ENCODE measurements at places on chromosomes 11 and 22.

DNA sequence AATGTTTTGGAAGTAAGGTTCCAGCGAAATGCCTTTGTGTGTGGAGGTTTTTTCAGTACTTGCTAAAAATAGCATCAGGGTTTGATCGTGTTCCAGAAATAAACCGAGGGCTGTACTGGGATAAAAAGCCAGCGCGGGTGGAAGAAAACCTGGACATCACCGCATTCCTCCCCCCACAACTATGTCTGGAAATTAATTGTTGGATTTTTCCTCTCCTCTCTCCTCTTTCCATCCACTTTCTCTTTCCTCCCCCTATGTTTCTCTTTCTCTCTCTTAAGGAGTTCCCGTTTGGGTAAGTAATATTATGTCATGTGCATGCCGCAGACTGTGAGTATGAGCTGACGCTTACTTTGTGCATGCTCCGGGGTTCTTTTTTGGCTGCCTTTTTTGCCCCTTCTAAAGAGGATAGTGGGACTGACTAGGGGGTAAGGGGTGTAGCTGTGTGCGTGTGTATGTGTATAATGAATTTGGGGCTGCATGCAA, 104.2 kb upstream of the HSD17B12 start:
- DNase-seq, result no peak

- no peak for DNase-seq
These were observed 712.6 kb upstream of the ANO5 start for GRCh38 chr11:21480240-21480639.

- no peak for DNase-seq
These were observed 6.7 kb downstream of the OR6M1 start for GRCh38 chr11:123799438-123799837.

- DNase-seq, result no peak
These were observed 283.2 kb downstream of the OPCML start for GRCh38 chr11:133249065-133249464.

- no peak for DNase-seq
These were observed 463 bp downstream of the RAD9A start for GRCh38 chr11:67392183-67392715.

GRCh38 chr11:85844439-85845123, 10.6 kb upstream of the CCDC83 start:
- DNase-seq, result no peak

DNA sequence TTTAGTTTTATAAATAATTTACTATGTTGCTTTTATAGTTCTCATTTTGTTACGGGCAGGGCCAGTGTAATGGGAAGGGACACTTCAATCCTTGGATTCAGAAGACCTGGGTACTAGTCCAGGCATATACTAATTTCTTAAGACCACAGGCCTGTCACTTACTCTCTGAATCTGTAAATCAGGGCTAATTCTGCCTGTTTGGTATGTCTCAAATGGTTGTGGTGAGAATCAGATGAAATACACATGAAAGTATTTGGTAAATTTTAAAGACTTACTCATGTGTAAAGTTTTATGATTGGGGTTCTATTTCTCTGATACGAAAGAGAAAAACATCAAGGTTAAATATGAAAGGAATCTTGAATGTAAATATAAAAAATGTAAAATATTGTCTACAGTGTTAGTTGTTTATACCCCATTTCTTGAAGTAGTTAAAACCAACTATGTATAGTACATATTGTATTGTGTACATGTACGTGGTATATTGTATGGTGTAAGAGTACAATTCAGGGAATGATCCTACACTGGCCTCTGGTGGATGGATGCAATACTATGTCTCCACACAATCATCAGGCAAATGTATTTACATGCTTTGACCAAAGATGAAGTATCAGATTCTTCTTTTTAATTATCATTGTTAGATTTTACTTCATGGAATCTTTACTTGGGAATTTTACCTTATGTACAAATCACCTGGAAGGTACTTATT, 24.5 kb upstream of the RAG2 start:
- no peak for DNase-seq

GRCh38 chr22:44179989-44180705, 578 bp upstream of the PARVG start:
- DNase-seq, result no peak

- no peak for DNase-seq
These were observed at the start of gene INSC for GRCh38 chr11:15114501-15115475. INSC (plus strand) TSS chr11:15114923; CDS start chr11:15149175, 34,252 bp downstream.

DNA sequence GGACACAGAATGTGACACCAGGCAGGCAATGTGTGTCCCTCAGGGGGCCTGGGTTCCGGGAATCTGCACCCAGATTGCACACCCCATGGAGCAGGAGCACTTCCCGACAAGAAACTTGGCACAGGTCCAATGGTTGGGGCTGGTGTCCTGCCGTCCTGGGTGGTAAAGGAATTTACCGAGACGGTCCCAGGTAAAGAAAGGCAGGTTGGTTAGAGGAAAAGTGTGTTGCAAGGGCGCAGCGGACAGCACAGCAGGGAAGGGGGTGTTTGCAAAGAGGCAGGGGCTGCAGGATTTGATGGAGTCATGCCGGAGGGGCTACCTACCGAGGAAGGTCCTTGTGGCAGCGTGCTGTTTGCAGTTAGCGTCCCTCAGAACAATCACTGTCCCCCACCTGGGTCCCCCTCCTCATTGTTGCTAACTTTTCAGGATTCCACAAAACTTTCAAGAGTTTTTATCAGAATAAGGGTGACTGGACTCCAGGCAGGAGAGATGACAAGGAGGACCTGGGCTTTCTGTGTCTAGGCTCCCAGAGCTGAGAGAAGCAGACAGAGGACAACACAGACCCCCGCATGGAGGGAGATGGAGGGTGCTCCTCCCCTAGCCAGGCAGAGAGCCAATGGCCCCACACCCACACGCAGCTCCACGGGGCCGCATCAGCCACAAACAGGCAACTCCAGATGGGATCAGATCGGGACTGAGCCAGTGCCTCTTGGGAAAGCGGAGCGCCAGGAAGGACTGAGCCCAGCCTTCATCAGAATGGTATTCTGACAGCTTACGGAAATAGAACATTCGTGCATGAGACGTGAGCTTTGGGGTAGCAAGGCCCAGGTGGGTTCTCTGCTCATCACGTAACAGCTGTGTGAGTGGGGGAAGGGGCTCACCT, 1423.9 kb downstream of the BRD1 start:
- DNase-seq, result no peak

DNA sequence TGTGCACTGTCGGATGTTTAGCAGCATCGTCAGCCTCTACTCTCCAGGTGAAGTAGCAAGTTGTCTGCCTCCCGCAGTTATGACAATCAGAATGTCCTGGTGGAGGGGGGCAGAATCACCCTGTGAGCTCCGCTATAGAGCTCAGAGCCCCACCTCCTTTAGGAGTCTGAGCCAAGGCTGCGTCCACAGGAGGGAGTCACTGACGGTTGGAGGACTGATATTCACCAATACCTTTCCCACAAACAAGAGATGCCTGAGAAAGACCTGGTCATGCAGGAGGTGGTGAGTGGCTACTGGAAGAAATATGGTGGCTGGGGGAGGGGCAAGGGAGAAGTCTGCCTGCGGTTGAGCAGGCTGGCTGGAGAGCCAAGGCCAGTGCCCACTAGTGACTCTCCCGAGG, 41.7 kb upstream of the ADA2 start:
- DNase-seq, result no peak

DNA sequence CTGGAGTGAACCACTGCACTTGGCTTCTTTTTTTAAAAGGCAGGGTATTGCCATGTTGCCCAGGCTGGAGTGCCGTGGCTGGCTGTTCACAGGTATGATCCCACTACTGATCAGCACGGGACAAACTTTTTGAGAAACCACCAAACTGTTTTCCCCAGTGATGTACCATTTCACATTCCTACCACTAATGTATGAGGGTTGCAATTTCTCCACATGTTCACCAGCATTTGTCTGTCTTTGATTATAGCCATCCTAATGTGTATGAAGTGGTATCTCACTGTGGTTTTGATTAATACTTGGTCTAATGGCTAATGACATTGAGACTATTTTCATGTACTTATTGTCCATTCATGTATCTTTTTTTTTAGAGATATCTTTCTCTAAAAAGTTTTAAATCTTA, 41.5 kb upstream of the EP300 start:
- DNase-seq, result no peak

DNA sequence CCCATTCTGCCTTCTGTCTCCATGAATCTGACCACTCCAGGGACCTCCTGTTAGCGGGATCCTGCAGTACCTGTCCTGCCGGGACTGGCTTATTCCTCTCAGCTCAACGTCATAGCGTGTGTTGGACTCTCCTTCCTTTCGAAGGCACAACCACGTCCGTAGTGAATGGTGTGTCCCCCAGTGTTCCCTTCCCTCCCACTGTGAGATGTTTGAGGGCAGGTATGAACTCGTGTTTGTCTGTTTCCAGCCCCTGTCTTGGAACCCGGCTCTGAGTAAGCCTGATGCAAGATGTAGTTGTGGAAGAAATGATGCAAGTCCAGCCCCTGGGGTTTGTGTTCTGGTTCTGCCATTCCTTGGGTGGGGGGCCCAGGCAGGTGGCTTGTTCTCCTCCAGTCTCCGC, 10.5 kb upstream of the MYEOV start:
- DNase-seq, result no peak

DNA sequence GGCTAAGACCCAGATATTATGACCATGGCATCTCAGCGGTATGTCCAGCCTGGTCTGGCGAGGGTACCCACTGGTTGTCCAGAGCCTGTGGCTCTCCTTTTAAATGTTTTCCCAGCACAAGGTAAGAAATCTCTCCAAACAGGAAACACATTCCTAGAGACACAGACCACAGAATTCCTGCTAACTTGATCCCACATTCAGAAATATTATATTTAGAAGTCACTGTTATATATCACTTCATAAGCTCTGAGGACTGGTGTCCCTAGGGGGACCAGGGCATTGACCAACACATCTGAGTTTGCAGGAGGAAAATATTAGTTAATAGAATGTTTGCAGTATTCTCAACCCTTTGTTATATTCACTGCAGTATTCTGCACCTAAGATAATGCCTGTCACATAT, 23.1 kb downstream of the TMPRSS13 start:
- DNase-seq, result no peak

GRCh38 chr22:42799461-42800405, 57.3 kb downstream of the ARFGAP3 start:
- no peak for DNase-seq

DNA sequence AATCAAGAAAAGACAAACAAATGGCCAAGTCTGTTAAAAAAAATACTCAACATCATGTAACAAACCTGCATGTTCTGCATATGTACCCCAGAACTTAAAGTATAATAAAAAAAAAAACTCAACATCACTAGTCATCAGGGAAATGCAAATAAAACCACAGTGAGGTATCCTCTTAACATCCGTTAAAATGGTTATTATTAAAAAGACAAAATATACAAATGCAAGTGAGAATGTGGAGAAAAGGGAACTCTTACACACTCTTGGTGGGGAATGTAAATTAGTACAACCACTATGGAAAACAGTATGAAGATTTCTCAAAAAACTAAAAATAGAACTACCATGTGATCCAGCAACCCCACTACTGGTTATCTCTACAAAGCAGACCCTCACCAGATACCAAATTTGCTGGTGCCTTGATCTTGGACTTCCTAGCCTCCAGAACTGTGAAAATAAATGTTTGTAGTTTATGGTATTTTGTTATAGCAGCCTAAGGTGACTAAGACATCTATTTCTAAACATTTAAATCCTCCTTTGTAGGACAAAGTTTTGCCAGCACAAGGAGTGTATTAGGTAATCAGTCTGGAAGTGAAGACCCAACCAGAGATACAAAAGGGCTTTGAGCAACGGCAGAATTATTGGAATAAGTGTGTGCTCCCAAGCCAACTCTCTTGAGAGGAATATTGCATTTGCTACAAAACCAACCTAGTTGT, 32.4 kb upstream of the SCUBE2 start:
- DNase-seq, result no peak

DNA sequence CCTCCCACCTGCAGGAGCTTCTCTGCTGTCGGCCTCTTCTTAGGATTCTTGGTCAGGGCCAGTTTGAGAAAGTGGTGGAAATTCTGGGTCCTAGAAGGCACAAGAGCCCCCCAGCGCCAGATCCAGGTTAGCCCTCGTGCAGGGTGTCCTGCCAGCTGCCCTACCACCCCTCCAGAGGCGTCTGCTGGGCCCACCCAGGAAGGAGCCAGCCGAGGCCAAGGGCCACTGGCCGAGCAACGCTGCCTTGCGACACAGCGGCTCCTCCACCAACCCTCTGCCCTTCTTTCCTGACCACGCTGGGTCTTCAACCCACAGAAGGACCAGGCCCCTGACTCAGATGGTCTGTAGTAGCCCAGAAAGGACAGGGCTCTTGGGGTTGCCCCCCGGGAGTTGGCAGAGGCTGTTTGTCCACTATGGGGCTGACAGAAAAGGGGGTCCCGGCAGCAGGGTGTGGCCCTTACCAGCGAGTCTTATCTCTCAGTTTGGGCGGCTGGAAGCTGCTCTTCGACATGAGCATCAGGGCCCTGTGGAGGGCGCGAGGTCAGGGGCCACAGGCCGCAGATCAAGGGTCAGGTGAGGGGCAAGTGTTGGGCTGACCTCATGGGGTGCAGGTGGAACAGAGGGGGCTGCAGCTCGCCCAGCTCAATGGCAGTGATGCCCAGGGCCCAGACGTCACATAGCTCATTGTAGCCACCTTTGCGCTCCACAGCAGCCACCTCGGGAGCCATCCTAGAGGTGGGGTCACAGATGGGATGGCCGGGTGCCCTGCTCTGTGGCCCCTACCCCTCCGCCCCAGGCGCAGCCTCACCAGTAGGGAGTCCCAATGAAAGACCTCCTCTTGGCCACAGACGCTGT, 2.5 kb downstream of the MAP4K2 start:
- no peak for DNase-seq

GRCh38 chr22:33139937-33140336, 81.8 kb upstream of the SYN3 start:
- no peak for DNase-seq

GRCh38 chr22:20194681-20195593, 44.1 kb upstream of the CCDC188 start:
- DNase-seq, result no peak

GRCh38 chr11:61429346-61429690, 457 bp downstream of the CPSF7 start:
- no peak for DNase-seq

GRCh38 chr11:75199412-75199955, 41.1 kb upstream of the TPBGL start:
- no peak for DNase-seq

DNA sequence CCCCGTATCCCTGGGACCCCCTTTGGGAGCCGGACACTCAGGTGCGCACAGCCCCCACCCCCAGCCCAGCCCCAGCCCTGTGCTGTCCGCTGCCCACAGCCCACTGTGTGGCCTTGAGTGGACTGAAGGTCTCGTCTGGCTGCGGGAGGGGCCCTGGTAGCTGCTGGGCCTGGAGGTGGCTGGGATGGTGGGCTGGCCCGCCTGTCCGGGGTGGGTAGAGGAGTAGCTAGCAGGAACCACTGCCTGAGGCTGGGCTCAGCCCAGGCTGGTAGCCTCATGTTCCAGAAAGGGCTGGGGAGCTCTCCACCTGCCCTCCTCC, 4.6 kb upstream of the MUC6 start:
- no peak for DNase-seq

- DNase-seq, result no peak
These were observed 40.2 kb downstream of the TBX1 start for GRCh38 chr22:19800761-19801244.

- DNase-seq, result no peak
These were observed 46.0 kb upstream of the HIPK3 start for GRCh38 chr11:33211153-33211552.

DNA sequence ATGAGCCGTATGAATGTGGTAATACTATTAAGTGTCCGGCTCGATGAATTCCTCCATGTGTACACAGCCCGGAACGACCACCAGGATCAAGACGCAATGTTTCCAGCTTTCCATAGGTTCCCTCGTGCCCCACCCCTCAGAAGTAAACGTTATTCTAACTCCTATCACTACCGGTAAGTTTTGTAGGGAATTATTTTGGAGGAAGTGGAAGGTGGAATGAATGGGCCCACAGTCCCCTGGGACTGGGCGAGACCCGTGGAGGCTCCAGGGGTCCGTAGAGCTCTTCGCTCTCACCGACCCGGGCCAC, 720 bp upstream of the FAR1 start:
- DNase-seq, result no peak
